ENCODE measurements at places on chromosomes 2 and 18.

DNA sequence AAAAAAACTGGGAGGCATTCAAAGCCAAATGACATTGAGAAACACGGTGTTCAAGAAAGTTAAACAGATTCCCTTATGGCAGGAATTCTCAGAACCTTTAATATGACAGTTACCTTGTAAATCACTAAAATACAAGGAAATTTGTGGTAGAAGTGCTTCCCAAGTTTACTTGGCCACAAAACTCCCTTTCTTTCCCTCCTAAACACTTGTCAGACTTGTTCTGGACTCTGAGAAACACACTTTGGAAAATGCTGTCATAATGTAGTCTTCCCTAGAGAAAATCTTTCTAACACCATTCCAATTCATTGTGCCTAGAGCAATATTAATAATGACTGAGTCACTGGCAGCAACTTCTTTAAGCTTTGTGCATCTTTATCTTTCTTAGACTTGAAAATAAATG is 140.4 kb downstream of the ANKRD44 start:
- DNase-seq: no peak

GRCh38 chr18:50401295-50401694 is 26.4 kb downstream of the SKA1 start:
- DNase-seq: no peak

- no peak for DNase-seq
Measured at GRCh38 chr2:101354420-101355311, 32.6 kb downstream of the CREG2 start.

- DNase-seq: no peak
Measured at GRCh38 chr2:181678861-181679543, 1.3 kb downstream of the NEUROD1 start.

- no peak for DNase-seq
Measured at GRCh38 chr2:43318791-43319190, 92.4 kb upstream of the ZFP36L2 start.

GRCh38 chr2:236574424-236575145 is 5.0 kb downstream of the ACKR3 start:
- DNase-seq: no peak

- no peak for DNase-seq
Measured at GRCh38 chr2:80054346-80054675, 250.2 kb downstream of the LRRTM1 start.

- DNase-seq: no peak
Measured at GRCh38 chr2:38925982-38926381, 36.3 kb downstream of the ARHGEF33 start.

- DNase-seq: no peak
Measured at GRCh38 chr2:16816016-16816415, 150.4 kb upstream of the CYRIA start.

GRCh38 chr2:191899410-191899809 is 52.5 kb upstream of the CAVIN2 start:
- DNase-seq: no peak

GRCh38 chr2:229071292-229071976 is 199.7 kb downstream of the PID1 start:
- no peak for DNase-seq

- no peak for DNase-seq
Measured at GRCh38 chr18:58526425-58527284, 102.2 kb downstream of the ALPK2 start.

GRCh38 chr2:101395545-101396315 is 8.4 kb upstream of the CREG2 start:
- no peak for DNase-seq

GRCh38 chr2:27856386-27856785 is 33.8 kb downstream of the RBKS start:
- no peak for DNase-seq

GRCh38 chr18:70622622-70623419 is 334.0 kb downstream of the SOCS6 start:
- DNase-seq: no peak

- DNase-seq: no peak
Measured at GRCh38 chr2:241541564-241542277, 16.8 kb upstream of the BOK start.

- DNase-seq: no peak
Measured at GRCh38 chr2:15827001-15827400, 113.3 kb upstream of the MYCN start.

GRCh38 chr2:129877289-129877741 is 102.2 kb upstream of the RAB6C start:
- DNase-seq: peak; percentile 59

DNA sequence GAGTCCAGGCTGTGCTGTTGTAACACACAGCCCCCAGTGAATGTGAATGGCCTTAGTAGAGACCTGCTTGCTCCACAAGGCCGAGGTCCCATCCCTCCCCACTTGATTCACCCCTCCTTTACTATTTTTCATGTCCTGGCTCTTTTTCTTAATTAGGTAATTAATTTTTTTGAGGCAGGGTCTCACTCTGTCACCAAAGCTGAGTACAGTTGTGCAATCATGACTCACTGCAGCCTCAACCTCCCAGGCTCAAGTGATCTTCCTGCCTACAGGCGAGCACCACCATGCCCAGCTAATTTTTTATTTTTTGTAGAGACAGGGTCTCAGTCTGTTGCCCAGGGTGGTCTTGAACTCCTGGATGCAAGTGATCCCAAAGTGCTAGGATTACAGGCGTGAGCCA is 19.3 kb downstream of the FBLN7 start:
- no peak for DNase-seq

DNA sequence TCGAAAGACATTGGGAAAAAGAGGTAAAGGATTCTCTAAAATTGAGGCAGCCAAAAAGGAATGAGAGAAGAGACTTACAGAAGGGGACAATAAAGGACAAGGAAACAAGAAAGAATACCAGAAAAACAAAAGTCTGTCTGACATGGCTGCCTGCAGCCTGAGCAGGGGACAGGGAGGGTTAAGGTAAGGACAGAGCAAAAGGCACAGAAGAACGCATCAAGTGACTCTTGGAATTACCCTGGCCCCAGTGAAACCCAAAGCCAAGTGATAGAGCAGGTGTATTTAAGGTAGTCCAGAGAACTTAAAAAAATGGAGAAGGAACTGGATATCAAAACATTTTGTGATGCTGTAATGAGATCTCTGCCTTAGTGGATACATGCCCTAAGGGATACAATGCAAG is 47.1 kb upstream of the XIRP2 start:
- no peak for DNase-seq

DNA sequence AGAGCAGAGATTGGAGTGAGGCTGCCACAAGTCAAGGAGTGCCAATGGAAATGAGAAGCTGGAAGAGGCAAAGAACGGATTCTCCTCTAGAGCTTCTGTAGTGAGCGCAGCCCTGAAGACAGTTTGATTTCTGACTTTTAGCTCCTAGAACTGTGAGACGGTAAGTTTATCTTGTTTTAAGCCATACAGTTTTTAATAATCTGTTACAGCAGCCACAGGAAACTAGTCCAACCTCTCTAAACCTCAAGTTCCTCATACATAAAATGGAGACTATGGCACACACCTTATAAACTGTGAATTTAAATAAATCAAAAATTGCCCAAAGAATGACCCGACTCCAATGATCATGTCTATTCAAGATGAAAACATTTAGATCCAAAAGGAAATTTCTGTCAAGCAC is 596.5 kb downstream of the BCL11A start:
- DNase-seq: no peak

DNA sequence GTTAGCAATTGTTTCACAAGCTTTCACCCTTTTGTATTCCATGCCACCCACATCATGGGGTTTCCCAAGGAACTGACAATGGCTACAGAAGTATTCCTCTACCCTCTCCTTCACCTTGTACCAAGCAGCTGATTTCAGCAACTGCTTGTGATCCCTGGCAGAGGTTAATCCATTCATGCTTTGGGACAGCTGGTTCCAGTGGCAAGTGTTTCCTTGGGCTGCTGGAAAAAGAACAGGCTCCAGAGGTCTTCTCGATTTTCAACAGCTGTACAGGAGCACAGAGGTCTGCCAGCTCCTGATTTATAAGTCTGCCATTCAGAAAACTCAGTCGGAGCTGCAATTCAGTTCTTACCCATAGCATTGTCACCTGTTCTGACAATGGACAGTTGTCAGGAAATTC is 239.2 kb upstream of the CWC22 start:
- DNase-seq: no peak

DNA sequence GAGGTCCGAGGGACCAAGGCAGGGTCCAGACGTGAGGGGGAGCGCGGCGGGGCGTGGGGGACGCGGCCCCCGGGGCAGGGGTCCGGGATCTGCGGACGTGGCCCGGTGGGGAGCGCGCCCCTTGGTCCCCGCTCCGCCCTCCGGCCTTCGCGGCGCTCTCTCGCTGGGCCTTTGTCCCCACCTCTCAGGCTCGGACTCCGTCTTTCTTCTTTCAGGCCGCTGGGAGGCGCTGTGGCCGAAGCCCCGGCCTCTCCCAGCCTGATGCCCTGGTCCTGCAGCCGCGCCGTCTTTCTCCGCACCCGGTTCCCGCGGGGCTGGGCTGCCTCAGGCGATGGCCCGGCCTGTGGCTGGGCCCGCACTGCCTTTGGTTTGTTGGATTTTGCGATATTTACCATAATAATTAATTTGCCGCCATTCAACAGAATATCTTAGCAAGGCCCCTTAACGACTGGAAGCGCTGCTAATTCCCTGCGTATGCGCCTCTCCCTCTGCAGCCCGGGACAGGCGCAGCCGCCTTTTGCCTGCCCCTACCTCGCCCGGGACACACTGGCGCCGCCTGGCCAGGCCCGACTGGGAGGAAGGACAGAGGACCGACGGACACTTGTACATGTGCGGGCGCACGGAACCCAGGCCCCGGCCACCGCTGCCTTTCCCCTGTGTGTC is 10.8 kb downstream of the SIX3 start:
- DNase-seq: no peak

DNA sequence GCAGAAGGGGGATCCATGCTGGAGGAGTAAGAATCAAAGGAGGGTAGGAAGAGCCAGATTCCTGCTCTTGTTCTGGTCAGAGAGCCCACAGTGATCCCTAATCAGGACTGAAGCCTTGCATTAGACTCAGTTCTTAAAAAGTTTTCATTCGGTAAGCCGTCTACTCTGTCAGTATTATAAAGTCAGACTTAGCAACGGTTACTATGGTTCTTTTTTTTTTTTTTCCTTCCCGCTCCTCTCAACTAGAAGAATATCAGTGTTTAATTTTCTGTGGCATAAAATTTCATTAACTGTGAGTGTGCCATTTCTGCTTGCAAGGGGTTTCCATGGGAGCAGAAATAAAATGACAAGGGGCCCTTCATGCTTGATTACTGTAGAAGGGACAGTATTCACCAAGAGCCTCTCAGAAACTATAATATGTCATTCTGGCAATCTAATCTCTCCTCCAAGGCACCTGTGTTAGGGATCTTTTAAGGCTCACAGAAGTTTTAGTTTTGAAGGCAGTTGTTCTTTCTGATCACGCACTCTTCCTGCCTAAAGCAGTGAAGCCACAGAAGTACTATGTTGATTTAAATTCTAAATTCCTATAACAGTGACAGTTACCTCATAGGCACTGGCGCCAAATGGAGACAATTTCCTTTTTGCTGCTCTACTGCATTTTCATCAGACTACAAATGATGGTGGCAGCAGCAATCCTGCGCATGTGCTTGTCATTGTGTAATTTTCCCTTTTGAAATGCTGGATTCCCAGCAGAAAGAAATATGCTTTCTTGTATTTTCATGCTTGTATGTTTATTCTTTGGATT is 57.0 kb downstream of the OSBPL6 start:
- no peak for DNase-seq

DNA sequence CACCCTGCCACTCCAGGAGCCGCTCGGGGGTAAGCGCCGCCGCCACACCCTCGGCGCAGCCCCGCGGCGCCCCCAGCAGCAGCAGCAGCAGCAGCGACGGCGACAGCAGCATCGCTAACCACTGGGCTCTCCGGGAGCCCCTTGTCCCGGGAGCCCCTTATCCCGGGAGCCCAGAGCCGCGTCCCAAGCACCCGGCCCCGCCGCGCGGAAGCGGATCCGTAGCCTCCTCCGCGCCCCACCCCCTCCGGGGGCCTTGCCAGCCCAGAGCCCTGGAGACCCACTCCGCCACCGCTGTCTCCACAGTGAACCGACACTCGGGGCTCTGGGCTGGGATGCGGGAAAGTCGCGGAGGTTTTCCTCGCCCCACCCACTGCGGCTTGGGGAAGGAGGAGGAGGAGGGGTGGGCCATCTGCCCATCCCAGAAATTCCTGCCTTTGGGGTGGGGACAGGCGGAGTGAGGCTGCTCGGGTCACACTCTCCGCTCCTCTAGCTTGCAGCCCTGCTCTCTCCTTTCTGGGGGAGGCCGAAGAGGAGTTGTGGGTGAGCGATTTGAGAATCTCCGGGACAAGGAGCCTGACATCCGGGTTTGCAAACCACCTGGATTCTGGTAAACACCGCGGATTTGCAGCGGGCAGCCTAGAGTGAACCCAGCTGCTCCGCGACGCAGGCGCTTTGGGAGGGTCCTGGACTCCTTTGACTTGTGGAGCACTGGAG is at the start of gene PLA2R1:
TSS of gene PLA2R1 (minus strand) at position 324 of the 714 bp plus-strand sequence. CDS start at position 112, 212 bp downstream.
- no peak for DNase-seq

DNA sequence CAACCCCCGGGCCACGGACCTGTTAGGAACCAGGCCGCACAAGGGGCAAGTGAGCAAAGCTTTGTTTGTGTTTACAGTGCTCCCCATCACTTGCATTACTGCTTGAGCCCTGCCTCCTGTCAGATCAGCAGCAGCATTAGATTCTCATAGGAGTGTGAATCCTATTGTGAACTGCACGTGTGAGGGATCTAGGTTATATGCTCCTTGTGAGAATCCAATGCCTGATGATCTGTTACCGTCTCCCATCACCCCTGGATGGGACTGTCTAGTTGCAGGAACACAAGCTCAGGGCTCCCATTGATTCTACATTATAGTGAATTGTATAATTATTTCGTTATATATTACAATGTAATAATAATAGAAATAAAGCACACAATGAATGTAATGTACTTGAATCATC is 125.6 kb downstream of the FMNL2 start:
- no peak for DNase-seq

- DNase-seq: no peak
Measured at GRCh38 chr18:71249791-71250190, 960.9 kb downstream of the SOCS6 start.

GRCh38 chr2:53786352-53786704 is 425 bp downstream of the ASB3 start:
- peak; percentile 7 for DNase-seq

DNA sequence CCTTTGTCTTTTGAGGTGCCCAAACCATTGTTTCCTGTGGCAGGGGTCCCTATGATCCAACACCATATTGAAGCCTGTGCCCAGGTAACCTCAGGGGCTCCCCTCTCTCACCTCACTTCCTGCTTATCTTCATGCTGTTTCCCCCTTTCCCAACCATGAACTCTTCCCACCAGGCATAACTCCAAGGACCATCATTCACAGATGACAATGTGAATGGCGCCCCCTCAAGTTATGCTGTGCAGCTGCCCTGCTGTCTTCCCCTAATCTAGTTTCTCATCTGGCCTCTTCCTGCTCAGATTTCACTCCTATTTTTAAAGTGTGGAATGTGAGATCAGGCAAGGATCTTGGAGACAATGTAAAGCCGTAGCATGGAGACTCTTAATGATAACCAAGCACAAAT is 1.4 kb downstream of the GMPPA start:
- no peak for DNase-seq

Data from stimulated activated CD8-positive, alpha-beta memory T cell treated with anti-CD3 and anti-CD28 coated beads, Interleukin-15, amount 100 ng/mL, for 24 hours (primary cell).